ENCODE measurements at places on chromosomes 6 and 20.

GRCh38 chr6:106700581-106700980, 71.2 kb downstream of the QRSL1 start:
- no peak for DNase-seq

- no peak for DNase-seq
Measured at GRCh38 chr6:143058987-143059386, 1.7 kb upstream of the AIG1 start.

DNA sequence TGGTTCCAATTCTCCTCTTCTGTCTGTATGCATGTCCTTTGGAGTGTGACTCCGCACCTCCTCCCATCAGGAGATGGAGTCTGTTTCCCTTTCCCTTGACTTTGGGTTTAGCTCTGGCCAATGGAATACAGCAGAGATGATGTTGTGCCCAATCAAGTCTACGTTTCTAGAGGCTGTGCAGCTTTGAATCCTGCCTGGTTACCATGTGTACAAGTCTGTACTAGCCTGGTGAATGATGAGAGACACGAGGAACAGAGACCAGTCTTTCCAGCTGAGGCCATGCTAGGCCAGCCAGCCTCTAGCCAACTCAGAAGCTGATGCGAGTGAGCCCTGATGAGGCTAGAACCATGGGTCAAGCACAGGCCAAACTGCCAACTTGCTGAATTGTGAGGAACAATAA, 83.2 kb downstream of the LAMP5 start:
- no peak for DNase-seq

GRCh38 chr6:32941214-32941768, 463 bp upstream of the HLA-DMB start:
- DNase-seq, result no peak

Measured in T follicular helper cell (primary cell).